ENCODE measurements at places on chromosomes 5 and 9.

- no peak for DNase-seq
These were observed 4.4 kb downstream of the LRRC8A start for GRCh38 chr9:128886211-128886891.

DNA sequence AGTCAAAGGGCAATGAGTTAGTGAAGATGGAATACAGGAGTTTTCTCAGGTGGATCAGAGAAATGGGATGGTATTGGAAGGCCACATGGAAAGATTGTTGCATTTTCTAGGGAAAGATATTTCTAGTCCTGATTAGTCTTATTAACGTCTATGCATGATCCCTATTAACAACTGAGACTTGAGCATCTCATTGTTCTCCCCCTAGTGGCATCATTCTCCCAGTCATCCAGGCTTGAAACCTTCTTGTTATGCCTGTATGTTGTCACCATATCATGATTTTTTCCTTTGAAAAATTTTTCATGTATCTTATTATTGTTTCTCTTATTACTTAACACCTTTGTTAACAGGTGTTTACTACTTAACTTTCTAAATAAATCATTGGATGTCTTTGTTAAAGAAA lies 34.4 kb downstream of the KIF2A start:
- no peak for DNase-seq

GRCh38 chr5:122702524-122702875 lies 72.4 kb upstream of the SNX2 start:
- DNase-seq = no peak

- DNase-seq = no peak
These were observed 5.6 kb downstream of the EGFLAM start for GRCh38 chr5:38263983-38264382.

- DNase-seq = no peak
These were observed 84.7 kb downstream of the FEM1C start for GRCh38 chr5:115459855-115460341.

- DNase-seq = no peak
These were observed 339.0 kb downstream of the NSG2 start for GRCh38 chr5:174384509-174384947.

DNA sequence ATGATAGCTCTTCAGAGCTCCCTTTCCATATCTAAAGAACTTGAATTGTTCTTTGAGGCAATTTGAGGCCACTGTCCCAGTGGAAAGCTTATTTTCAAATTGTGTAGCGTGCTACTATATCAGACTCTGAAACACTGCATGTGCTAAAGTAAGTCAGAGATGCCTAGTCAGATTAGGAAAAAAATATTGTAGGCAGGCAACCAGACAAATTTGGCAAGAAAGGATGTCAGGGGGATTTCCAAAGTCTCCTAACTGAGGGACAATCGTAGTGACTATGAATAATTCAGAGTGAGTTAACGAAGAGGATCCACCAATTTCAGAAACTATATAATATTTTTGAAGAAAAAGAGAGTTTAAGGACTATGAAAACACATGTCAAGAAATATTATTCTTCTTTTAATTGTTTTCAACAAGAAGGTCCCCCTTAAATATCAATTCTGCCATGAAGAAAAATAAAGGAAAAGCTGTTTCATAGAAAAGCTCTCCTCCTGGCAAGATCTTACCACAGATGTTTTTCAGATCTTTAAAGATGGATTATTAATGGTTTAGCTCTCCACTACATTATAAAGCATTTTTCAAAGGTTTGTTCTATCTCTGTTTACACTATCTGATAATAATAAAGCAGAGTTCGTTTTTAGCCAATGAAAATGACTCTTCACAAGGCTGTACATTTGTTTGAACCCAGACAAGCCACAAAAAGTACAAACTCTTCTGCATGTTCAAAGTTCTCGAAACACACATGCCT lies 273.5 kb upstream of the PTGER4 start:
- no peak for DNase-seq

- DNase-seq = no peak
These were observed 378.4 kb downstream of the SPATA31D1 start for GRCh38 chr9:82367016-82367415.

GRCh38 chr5:36569491-36569890 lies 36.9 kb upstream of the SLC1A3 start:
- DNase-seq = no peak

- DNase-seq = no peak
These were observed 947.3 kb upstream of the COX7C start for GRCh38 chr5:85670417-85670816.

DNA sequence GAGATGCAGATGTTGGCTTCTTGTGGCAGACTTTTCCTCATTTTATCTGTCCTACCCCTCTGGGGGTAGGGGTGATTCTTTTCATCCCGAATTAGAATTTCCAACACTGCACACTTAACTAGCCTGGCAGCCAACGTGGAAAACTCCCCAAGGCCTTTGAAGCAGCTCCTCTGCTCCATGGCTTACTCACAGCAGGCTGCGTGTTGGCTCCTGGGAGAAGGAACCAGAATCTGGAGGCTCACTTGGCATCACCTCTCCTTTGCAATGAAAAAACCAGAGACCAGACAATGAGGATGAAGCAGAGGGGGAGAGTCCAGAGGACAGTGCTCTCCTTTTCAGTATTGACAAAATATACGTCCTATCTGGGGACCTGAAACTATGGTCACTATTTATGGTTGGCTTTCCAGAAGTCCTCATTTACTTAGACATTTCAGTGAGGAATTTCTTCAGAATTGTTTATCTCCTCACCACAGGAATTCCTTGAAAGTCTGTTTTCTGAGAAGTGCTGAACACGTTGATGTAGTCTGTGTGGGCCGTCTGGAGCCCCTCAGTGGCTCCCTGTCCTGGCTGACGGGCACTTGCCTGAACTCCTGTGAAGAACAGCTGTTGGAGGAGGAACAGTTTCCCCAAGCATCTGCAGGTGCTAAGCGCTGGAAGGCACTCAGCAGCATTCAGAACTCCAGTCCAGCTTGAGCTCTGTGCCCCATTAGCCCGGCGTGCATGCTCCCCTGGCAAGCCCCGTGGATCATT lies 231.3 kb downstream of the RFK start:
- no peak for DNase-seq

DNA sequence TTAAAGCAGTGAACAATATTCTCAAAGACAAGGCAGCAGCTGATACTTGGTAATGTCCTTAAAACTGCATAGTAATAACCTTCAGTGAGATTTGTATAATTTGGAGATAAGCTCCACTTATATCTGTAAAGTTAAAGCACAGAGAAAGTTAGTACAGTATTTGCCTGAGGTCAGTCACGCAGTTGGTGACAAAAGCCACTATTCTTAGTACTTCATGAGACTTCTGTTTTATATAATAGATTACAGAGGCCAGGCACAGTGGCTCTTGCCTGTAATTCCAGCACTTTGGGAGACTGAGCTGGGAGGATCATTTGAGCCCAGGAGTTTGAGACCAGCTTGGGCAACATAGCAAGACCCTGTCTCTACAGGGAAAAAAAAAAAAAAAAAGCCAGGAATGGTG lies 266.4 kb upstream of the DMRT1 start:
- no peak for DNase-seq

DNA sequence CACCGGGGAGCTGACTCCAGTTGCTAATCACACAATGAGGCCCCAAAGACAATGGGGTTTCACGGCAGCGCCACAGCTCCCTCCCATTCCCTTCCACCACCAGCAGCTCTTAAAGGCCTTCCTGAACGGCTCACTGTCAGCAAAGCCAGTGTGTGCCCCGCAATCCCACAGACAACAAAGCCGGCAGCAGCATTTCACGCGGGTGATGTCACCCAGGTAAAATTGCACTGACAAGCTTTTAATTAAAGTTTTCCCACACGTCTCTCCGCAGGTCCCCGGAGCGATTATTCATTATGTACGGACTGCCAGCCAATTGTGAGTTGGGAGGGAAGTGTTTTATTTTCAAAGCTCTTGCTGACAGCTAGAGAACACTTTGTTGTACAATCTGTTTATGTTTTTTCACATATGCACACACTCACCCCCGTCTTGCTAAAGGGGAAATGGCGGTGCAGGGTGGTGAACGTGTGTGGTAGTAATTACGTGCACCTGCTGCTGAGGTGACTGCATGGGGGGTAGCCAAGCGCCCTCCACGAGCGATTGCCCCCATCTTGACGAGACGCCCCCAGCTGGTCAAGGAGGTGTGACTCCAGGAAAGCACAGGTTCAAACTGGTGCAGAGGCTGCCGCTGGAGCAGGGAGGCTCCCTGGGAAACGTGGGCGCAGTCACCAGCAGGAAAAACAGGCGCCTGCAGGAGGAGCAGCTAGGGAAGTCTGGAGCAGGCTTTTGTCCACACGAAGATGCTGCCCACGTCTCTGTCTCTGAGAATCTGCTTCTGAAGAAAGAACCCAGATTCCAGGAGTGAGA lies 65.0 kb downstream of the IRX2 start:
- no peak for DNase-seq

DNA sequence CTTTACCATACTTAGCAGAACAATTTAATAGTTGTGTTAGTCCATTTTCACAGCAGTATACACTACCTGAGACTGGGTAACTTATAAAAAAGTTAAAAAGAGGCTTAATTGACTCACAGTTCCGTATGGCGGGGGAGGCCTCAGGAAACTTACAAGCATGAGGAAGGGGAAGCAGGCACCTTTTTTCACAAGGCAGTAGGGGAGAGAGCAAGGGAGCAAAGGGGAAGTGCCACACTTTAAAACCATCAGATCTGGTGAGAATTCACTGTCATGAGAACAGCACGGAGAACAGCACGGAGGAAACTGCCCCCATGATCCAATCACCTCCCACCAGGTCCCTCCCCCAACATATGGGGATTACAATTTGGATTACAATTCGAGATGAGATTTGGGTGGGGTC lies 269.9 kb downstream of the MTRR start:
- no peak for DNase-seq

- no peak for DNase-seq
These were observed 57.3 kb downstream of the SNCAIP start for GRCh38 chr5:122369253-122369815.

- DNase-seq = no peak
These were observed 409.9 kb upstream of the ADAMTS16 start for GRCh38 chr5:4730279-4730678.

DNA sequence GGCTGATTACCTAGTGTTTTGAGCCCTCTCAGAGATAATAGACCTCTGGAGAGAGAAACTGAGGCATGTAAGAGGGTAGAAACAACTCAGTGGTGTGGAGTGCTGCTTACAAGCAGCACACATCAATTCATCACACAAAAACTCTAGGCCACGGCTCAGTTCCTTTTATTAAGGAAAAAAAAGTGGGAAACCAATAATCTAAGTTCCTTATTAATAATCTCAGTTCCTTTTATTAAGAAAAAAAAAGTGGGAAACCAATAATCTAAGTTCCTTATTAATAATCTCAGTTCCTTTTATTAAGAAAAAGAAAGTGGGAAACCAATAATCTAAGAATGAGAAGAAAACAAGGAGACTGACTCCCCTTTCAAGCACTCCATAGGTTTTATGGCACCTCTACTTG lies 28.0 kb downstream of the TXNDC8 start:
- no peak for DNase-seq

DNA sequence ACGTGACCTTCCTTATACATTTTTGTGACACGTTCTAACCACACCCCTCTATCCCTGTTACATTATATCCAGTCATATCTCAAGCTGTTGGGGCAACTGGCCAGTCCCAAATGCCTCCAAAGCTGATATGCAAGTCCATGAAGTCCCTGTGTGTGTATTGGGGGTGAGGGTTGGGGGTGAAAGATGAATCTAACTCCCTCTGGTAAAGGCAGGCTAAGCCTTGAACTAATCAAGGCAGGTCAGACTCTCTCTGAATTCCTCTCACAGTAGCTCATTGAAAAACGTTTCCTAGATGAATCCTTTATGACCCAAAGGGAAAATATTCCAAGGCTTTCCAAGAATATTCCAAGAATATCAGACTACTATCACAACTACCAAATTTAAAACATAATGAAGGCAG lies 174.4 kb downstream of the MUSK start:
- no peak for DNase-seq

GRCh38 chr5:68627001-68627400 lies 411.4 kb downstream of the PIK3R1 start:
- DNase-seq = no peak

- no peak for DNase-seq
These were observed 14.5 kb upstream of the KCNMB1 start for GRCh38 chr5:170403675-170404074.

DNA sequence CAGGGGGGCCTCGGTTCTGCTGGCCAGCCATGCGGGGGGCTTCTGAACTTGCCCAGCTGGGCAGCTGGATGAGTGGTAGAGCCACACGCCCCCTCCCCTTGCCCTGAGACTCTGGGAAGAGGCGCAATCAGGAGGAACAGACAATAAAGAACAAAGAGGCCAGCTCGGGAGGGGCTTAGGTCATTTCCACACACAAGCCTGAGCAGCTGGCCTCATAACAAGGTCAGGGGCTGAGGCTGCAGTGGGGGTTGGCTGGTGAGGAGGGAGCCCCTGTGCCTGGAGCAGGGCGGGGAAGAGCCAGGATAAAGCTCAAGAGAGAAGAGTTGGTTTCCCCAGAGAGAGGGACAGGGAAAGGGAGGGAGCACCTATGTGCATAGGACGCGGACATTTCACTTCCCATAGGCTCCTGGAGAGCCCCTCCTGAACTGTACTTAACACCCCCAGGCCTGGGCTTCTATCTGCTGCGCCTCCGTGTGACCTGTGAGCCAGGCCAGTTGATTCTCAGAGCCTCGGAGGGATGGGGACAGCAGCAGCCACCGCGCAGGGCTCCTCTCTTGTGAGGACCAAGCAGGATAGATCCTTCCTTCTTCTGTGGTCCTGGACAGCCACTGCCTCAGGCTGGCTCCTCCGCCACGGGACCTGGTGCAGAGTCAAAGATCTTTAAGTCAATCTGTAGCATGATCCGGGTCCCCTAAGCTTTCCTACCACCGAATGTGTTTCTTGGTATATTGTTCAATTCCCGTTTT lies 75.3 kb upstream of the GGTA1 start:
- no peak for DNase-seq

GRCh38 chr5:136734628-136735027 lies 369.3 kb upstream of the TRPC7 start:
- no peak for DNase-seq

GRCh38 chr9:108811944-108812343 lies 43.8 kb downstream of the ACTL7B start:
- DNase-seq = no peak

DNA sequence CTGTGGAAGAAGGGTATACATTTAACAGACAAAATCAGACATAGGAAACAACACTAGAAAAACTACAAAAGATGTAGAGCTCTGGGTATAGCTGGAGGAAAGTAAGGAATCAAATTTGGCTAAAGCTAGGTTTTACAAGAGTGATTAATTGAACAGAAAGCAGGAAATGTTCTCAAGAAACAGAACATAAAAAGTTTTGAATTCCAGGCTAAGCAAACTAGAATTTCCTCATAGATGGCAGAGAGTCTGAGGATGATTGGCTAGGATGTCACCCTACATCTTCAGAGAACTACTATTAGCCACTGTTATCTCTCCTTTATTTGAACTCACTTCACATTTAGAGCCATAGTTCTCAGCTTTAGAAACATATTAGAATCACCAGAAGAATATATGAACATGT lies 502.1 kb upstream of the PAPPA start:
- no peak for DNase-seq
